ENCODE measurements at places on chromosomes 2 and 18.

DNA sequence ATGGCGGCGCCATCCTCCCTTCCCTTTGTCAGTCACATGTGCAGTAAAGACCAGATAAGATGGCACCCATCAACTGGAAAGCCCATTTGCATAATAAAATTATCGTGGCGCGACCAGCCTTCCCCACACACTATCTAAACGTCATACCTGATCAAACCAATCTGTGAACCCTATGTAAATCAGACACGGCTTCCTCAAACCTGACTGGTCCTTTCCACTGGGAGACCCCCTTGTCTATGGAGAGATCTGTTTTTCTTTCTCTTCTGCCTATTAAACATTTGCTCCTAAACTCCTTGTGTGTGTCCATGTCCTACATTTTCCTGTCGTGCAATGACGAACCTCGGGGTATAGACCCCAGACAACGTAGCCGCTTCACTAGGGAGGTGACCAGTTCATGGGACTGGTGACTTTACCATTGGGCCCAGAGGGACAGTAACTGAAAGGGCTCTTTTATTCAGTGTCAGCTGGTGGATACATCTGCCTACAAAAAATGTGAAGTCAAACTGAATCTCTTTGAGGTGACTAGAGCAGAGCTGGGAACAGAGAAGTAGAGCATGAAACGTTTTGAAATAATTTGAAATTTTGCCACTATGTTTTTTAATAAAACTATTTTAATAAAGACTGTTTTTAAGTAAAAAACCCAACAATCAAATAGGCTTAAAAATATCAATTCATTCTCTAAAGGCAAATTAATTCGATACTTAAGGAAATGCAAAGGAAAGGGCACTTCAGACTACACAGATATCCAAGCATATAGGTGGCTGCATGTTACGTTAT is 87.5 kb downstream of the SOCS6 start:
- DNase-seq, result no peak

- DNase-seq, result no peak
Observed at GRCh38 chr2:113156278-113157117, 17.3 kb upstream of the PSD4 start.

- DNase-seq, result no peak
Observed at GRCh38 chr2:232139171-232139594, 177.7 kb downstream of the DIS3L2 start.

GRCh38 chr2:20217041-20217970 is 7.6 kb downstream of the SDC1 start:
- no peak for DNase-seq

DNA sequence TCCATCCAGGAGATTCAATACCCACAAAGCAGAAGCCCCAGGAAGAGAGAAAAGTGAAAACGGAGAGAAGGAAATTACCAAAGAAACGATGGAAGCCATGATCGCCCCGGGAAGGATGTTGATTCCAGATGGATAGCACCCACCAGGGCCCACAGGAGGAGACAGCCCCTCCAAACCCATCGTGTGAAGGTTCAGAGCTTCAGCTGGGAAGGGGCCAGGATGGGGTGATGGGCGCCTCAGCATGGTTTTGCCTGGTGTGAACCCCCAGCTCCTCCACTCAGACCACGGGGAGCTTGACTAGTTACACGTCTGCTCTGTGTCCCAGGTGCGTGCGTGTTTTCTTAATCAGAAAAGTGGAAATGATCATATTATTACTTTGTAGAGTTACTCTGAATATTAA is 264.5 kb downstream of the EIPR1 start:
- DNase-seq, result no peak

DNA sequence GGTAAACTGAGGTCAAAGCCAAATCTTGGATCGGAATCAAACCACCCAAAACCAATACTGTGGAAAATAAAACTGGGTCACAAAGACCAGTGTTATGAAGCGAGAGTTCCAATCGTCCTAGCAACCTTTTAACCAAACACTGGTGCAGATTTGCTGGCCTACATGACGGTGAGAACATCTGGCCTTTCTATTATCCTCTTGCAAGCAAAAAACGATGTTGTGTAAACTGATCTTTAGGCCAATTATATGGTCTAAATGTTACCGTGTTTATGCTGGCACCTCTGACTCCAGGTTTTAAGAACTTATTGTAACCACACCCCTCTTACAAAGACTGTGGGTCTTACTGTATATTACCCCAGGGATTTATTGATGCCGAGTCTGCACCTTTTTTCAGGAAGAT is 145.9 kb downstream of the GFPT1 start:
- DNase-seq, result no peak

GRCh38 chr2:240377366-240377765 is 58.1 kb upstream of the GPC1 start:
- DNase-seq, result no peak

DNA sequence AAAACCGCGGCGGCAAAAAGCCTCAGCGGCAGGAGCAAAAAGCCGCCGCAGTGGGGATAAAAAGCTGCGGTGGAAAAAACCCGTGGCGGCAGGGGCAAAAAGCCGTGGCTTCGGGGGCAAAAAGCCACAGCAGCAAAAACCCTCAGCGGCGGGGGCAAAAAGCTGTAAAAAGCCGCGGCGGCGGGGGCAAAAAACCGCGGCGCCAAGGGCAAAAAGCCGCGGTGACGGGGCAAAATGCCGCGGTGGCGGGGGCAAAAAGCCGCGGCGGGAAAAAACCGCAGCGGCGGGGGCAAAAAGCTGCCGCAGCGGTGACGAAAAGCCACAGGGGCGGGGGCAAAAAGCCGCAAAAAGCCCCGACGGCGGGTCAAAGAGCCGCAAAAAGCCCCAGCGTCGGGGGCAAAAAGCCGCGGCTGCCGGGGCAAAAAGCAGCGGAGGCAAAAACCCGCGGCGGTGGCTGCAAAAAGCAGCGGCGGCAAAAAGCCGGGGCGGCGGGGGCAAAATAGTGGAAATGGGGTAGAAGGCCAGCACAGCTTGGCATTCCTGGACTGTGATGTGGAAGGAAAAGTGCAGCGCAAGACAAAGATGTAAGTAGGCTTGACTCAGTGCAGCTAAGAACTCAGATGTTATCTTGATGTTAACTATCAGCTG is 151.8 kb downstream of the ANKRD30BL start:
- DNase-seq, result peak; percentile 1

- DNase-seq, result no peak
Observed at GRCh38 chr2:128073278-128073677, 17.7 kb upstream of the UGGT1 start.

GRCh38 chr2:44770221-44771195 is 171.0 kb upstream of the SIX3 start:
- DNase-seq, result no peak

DNA sequence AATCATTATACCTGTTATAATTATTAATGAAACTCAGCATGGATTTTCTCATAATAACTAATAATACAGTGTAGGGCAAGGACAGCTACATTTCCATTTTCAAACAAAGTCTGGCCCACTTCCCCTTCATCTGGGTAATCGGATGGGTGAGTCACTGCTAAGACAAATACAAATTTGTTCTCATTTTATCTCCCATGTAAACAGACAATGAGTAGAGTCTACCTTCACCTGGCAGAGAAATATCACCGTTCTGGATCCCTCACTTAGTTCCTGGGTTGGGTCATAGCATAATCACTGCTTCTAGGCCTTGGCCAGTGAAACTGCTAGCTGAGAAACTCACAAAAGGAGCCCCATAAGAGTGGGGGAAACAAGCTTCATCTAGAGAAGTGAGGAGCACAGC is 9.2 kb downstream of the CNTNAP5 start:
- DNase-seq, result no peak

DNA sequence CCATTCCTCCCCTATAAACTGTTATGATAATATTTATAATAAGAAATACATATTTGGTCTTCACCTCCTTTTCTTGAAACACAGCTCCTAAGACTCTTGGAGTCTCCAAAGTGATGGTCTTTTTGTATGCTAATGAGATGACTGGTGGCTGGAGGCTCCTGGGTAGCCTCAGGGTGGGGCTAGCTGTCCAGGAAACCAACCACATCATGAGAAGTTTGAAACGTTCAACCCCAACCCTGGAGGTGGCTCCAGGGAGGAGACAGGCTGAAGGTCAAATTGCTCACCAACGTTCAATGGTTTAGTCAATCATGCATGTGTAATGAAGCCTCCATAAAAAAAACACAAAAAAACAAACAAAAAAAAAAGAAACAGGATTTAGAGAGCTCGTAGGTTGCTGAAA is 298.7 kb upstream of the MGAT5 start:
- no peak for DNase-seq

DNA sequence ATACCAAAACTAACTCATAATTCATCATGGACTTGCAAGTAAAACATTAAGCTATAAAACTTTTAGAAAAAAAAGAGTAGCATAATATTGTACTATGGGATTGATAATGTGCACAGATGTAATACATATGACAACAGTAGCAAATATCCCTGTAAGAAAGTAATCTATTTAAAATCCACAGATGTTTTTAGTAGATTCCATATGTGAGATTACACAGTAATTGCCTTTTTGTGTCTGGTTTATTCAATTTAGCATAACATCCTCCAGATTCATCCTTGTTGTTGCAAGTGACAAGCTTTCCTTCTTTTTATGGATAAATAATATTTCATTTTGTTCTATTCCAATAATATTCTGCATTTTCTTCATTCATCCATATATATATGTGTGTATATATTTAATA is 278.2 kb upstream of the LRRTM4 start:
- no peak for DNase-seq

DNA sequence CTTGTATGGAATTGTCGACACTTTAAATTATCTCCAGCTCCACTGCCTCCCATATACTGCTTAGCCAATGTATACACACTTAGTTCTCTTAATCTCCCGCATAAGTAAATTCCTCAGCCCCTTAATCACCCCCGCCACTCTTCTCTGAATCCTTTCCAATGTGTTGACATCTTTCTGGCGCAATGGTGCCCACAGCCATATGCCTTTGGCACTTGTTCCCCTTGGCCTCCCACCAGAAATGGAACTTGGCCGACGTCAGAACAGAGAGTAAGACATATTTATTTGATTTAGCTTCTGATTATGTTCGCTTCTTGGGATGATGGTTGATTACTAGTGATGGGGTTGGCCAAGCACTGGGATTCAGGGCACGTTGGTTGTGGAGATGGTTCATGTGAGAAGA is 1089.3 kb upstream of the CELF4 start:
- DNase-seq, result peak; percentile 6

DNA sequence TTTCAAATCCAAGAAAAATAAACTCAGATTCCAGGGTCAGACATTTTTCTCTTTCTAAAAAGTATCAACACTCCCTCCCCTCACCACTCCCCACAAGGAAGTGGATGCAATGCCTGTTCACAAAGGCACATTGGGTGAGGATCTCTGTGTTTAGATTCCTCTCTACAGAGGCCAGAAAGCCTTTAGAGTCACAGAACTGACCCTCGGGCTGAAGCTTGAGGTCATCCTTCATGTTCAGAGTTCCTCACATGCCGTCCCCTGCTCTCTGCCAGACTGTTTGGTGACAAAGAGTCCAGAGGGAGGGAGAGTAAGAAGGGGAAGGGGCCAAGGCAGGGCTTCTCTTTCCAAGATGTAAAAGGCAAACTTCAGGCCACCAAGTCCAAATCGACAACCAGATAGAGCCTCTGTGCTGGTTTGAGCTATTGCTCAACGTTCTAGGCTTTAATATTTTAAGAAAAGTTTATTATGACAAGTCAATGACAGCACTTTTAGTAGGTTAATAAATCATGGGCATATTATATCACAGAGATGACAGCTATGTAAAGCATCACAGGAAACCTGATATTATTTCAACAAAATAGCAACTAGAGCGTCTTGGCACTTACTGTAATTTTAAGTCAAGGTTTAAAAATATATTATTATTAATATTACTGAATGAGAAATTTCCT is 269.4 kb downstream of the ETAA1 start:
- DNase-seq, result no peak

GRCh38 chr2:215983581-215984351 is 29.6 kb downstream of the MREG start:
- no peak for DNase-seq

GRCh38 chr2:115201386-115201785 is 758.9 kb downstream of the DPP10 start:
- no peak for DNase-seq

DNA sequence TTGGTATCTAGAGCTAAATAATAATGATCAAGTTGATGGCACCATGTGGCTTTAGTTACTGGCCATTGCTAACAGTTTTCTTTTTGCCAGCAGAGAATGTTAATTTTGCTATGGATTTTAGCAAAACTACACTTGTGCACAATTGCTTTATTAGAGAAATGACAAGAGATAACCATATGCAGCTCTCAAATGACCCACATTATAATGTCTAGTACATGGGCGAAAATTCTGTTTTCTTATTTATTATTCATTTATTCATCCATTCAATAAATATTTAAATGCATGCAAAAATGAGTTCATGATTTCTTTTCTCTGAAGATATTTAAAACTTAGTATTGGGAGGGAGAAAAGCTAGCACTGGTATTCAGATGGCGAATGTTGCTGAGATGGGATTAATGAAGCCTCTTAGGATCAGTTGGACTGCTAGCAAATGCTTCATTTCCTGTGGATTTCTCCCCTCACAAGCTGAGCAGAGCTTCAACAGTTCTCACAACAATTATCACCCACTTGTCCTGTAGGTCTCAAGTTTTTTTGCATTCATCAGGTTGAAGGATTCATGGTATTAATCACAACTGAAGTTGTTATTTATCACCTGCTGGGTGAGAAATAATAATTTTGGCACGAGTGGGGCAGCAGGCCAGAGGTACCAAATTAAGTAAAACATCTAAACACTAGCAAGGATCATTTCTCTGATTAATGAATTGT is 95.2 kb downstream of the MTX2 start:
- no peak for DNase-seq

DNA sequence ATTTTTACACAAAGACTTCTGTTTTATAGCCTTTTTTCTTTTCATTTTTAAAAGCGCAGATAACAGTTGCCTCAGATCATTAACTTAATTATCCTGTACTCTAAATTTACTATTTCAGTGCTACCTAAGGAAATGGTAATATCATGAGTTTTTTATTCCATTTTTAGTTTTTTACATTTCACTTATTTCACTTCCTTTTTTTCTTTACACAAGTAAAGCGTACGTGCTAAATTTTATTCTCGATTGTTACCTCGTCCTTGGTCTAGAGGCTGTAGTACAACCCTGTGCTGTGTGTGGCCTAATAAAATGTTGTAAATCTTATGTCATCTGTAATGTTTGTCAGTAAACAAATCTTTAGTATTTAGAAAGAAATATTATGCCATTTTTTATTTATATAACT is 49.2 kb downstream of the CRIM1 start:
- no peak for DNase-seq

GRCh38 chr2:163735685-163736432 is at the start of gene FIGN:
FIGN (minus strand) TSS chr2:163736008; CDS start chr2:163734927, 1,081 bp downstream.
- DNase-seq, result peak; percentile 79

GRCh38 chr2:122816803-122817202 is 1061.4 kb downstream of the TSN start:
- no peak for DNase-seq

GRCh38 chr2:6358985-6359384 is 506.7 kb downstream of the CMPK2 start:
- no peak for DNase-seq

DNA sequence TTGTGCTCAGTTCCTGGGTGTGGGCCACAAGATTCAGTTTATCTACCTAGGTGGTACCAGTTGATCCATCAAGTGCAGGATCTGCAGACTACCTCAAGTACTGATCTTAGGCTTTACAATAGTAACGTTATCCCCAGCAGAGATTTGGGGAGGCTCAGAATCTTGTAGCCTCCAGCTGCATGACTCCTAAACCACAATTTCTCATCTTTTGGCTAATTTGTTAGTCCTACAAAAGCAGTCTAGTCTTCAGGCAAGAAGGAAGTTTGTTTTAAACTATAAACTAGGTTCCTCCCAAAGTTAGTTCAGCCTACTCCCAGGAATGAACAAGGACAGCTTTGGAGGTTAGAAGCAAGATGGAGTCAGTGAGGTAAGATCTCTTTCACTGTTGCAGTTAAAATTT is 213.5 kb upstream of the PIEZO2 start:
- DNase-seq, result no peak

- peak; percentile 36 for DNase-seq
Observed at GRCh38 chr2:133240491-133241223, 327.6 kb downstream of the NCKAP5 start.
